ENCODE measurements at places on chromosomes 11 and 22.

DNA sequence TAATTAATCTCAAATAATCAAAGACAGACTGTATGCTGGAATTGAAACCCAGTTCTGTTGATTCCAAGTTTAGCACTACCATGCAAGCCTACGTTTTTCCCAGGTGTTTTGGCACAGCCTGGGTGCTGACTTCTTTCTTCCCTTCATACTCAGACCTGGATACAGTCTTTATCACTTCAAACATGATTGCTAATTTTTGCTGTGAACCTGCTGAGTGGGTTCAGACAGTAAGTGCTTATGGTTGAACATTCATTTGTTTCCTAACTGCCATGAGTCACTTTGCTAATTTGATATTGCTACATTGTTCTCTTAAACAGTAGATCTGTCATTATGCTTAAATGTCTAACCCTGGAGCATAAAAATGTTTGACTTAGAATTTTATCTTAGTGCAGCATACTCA, 12.2 kb downstream of the PAAF1 start:
- DNase-seq, result no peak

- no peak for DNase-seq
Observed at GRCh38 chr11:3826721-3827120, 14.0 kb downstream of the RHOG start.

DNA sequence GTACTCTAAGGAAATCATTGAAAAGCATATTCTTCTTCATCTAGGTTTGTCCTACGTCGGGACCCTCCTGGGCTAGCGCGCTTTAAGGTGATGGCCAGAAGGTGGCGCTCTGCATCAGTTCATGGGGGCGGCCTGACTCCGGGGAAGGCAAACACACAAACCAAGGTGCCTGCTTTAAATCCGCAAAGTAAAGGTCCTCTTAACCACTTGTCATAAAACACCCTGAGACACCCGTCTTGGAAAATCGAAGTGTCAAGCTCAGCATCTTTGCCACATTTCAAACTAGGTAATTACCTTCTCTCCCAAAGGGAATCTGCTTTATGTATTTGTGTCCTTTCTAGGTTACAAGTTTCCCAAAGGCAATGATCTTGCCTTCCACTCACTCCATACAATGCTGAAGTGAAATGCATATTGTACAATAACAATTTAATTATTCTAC, 33.9 kb downstream of the LMO2 start:
- peak; percentile 50 for DNase-seq

DNA sequence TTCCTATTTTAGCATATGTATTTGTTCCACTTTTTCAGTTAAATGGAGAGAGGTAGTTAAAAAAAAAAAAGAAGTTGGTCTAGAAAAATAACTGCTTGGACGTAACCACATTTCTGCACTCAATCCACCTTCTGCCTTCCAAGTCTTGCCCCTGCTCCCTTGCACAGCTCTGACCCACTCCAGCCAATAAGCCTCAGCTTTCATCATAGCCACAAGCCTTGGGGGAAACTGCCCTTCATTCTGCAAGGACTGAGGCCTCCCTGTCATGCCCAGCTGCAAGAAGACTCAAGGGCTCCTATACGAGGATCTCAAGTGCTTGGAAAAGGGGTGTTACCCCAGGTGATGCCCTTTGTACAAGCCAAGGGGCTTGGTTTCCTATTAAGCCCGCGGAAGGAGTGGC, 36.0 kb upstream of the OAF start:
- no peak for DNase-seq

DNA sequence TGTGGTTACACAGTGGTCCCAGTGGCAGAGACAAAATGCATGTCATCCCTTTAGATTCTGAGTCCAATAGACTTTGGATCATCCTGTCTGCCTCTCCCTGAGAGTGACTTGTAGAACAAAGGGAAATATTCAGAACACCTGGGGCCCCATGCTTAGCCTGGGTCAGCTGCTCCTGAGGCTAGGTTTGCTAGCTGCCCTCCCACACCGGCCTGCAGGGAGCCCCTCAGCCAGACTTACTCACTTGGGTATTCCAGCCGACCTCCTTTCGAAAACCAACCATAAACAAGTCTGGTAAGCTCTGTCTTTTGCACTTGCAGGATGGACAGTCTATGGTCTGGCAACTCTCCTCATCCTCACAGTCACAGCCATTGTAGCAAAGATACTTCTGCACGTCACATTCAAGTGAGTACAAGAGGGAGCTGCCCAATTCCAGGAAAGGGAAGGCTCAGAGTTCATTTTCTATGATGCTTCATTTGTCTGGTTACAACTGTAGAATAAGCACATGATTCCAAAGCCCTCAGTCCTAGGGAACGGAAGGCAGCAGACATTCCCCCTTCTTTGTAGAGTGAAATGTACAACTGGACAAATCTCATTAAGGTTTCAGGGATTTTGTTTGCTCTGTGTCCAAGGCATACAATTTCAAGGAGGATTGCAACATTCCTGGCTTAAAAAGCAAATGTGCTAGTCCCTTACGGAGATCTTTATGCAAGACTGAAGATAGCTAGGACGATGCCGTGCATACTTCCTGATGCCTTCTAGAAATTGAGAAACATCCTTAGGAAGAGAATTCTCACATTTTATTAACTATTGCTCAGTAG, 65.5 kb upstream of the EMID1 start:
- no peak for DNase-seq

GRCh38 chr11:65112546-65113360, 1.1 kb downstream of the TM7SF2 start:
- DNase-seq, result no peak

GRCh38 chr11:12889243-12889642, 119.9 kb upstream of the RASSF10 start:
- peak; percentile 66 for DNase-seq

- peak; percentile 4 for DNase-seq
Observed at GRCh38 chr11:118088531-118088930, 1.8 kb upstream of the SMIM35 start.

- no peak for DNase-seq
Observed at GRCh38 chr11:134654161-134654915, 242.3 kb upstream of the B3GAT1 start.

DNA sequence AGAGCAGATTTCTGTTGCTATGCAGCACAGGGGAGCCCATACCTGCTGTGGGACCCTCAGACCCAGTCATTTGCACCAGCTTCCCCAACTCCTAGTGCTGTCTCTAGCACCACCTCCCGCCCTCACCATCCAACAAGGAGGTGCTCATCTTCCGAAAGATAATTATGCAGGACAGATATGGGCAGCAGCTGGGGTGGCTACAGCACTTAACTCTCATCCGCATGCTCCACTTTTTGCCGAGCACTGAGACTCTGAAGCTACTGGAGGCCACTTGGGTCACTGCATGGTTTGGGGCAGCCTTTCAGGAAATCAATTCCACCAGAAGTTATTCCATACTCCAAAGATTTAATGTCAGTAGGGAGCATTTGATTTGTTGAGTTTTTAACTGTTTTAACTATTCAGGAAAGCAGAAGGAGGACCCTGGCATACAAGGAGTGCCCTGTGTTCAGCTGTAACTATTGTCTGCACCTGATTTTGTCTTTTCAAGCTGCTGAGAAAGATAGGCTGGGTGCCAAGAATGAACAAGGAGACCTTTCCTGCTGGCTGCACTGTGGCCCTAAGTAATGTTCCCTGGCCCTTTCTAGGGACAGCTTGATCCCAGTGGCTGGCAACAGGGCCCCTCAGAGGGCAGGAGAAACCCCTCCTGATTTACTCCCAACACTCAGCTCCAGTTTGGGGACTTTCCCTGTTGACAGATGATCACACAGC, 67.3 kb upstream of the CSNK2A3 start:
- DNase-seq, result no peak

- peak; percentile 12 for DNase-seq
Observed at GRCh38 chr11:62489204-62489603, 57.4 kb downstream of the AHNAK start.

DNA sequence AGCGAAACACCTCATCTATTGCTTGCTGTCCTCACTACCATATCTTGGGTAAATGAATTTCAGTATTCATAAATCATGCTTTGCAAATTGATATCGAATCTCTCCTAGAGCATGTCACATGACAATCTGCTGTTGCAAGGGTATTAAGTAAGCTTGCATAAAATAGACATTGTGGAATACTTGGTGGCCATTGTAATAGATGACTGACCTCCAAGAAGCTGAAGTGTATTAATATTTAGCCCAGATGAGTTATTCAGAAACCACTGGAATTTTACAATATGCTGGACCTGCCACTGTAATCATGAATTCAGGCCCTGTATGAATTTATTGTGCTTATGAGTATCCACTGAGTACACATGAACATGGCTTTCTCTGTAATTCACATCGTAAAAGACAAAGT, 289.7 kb upstream of the ARHGAP42 start:
- DNase-seq, result no peak

- no peak for DNase-seq
Observed at GRCh38 chr11:34134765-34135164, 29.3 kb downstream of the NAT10 start.

- DNase-seq, result no peak
Observed at GRCh38 chr11:61904539-61905048, 12.8 kb downstream of the RAB3IL1 start.

- DNase-seq, result peak; percentile 30
Observed at GRCh38 chr11:28833169-28833568, 725.0 kb downstream of the METTL15 start.

- DNase-seq, result no peak
Observed at GRCh38 chr11:9774109-9774508, 110.2 kb downstream of the SWAP70 start.

DNA sequence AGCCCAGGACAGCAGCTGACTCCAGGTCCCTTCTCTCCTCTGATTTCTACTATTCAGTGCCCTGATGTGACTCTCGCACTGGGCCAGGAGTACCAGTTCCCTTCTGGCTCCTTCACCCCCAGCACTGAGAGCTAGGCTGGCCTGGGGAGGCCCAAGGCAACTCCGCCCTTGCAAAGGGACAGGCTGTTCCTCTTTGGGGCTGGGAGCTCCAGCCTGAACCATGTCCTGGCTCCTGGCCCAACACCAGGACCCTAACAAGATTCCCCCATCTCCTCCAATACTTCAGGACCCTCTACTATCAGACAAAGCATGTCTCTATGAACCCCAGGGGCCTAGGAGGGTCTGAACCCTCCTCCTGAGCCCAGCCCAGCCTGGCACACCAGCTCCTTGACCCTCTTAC, 12.5 kb downstream of the CREB3L1 start:
- no peak for DNase-seq

GRCh38 chr22:29716814-29717545, 2.8 kb upstream of the CABP7 start:
- peak; percentile 71 for DNase-seq

GRCh38 chr22:17772249-17772957, 1.9 kb downstream of the BID start:
- peak; percentile 53 for DNase-seq

DNA sequence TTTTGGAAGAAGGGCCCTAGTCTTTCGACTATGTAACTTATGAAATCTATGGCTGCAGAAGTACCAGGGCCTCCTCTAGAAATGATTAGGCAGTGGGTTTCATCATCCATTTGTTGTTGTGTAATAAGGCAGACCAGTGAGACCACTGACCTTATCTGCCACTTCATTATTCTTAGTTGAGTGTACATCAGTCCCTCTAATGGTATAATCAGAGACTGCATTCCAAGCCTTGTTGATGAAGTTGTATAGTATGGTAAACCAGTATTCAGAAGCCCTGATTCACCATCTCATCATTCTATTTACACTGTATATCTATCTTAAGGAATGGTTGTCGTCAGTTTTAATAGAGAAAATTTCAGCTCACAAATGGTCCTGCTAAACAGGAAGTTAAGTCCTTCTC, 32.2 kb upstream of the GRIA4 start:
- DNase-seq, result peak; percentile 9

DNA sequence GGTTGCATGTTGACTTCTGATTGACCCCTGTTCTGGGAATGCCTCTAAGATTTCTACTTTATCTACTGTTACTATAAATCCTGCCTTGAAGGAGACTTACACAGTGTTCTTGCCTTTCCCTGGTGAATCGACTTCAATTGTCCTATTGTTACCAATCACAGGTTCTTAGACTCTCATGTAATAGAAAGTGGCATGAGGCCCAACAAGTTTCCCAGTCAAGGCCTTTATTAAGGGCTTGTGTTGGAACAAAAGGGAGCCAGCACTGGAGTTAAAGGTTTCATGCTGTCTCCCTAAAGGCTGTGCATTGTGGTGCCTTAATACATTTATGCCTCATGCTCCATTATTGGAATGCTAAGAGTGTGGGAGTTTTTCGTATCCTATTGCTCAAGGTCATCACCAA, 23.3 kb downstream of the MS4A2 start:
- no peak for DNase-seq

DNA sequence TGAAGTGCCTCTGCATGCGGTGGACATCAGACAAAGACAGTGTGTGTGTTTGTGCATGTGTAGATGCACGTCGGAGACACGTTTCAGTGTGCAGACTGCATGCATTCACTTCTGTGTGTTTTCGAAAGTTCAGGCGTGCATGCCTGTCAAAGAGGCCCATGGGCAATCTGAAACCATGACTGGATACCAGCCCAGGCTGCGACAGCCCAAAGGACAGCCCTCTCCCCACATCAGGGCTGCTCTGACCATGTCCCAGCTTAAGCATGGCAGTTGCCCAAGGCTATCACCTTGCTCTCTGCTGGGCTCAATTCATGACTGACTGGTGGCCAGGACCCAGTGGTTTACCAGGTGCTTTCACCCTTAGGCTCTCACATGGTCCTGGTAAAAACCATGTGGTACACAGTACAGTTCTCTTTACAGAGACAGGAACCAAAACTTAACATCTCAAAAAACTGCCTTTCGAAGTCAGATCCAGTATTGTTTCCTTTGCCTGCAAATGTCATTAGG, 423.7 kb upstream of the CADM1 start:
- DNase-seq, result no peak

DNA sequence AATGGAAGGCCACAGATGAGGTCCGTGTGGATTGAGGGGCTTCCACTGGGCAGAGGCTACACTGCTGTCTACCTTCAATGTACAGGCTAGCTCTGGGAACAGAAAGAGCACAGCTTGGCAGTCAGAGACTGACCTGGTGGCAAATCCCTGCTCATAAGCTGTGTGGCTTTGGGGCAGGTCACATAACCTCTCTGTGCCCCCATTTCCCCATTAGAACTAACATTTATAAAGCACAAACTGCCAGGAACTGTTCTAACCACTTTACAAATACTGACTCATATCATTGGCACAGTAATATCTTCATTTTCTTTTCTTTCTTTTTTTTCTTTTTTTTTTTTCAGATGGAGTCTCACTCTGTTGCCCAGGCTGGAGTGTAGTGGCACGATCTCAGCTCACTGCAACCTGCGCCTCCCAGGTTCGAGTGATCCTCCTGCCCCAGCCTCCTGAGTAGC, 3.1 kb downstream of the FOSL1 start:
- no peak for DNase-seq

DNA sequence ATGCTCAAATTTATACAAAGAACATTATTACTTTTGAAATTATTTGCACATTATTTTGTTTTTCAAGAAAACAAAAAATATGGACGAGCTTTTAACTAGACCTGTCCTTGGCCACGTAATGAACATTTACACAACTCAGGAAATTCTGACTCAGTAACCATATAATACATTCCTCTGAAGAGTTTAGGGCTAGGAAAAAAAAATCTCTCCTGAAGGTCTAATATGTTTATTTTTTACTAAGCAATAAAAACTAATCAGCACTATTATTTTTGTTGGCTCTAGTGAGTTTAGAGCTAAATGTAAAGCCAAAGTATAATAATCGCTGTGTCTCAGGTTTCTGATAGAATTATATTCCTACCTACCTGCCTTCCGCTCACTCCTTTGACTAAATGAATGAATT, 187.5 kb downstream of the SWAP70 start:
- DNase-seq, result peak; percentile 59

- DNase-seq, result peak; percentile 95
Observed at GRCh38 chr11:117072517-117073461, 25.4 kb downstream of the SIK3 start.

- no peak for DNase-seq
Observed at GRCh38 chr11:10451426-10452116, 3.5 kb upstream of the AMPD3 start.

All from fibroblast of skin of back (primary cell).